AG09319 (cell line): ENCODE measurements at places on chromosomes 3 and 15.

DNA sequence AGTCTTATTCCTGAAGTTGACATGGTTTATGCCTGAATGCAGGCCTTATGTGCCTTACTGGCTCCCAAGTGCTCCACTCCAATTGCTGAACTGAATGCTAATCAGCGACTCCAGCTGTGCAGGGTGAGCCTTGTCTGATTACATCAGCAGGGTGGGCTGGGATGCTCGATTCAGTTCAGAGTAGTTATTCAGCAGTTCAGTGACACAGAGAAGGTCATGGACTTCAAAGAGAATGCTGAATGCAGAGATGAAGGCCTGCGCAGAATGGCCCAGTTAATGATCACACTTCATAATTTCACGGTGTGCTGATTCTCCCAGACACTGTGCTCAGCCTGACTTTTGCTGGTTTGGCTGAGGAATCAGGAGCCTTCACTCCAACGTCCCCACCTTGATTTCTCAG is 63.6 kb downstream of the CLDN1 start:
- DNase-seq, result no peak

DNA sequence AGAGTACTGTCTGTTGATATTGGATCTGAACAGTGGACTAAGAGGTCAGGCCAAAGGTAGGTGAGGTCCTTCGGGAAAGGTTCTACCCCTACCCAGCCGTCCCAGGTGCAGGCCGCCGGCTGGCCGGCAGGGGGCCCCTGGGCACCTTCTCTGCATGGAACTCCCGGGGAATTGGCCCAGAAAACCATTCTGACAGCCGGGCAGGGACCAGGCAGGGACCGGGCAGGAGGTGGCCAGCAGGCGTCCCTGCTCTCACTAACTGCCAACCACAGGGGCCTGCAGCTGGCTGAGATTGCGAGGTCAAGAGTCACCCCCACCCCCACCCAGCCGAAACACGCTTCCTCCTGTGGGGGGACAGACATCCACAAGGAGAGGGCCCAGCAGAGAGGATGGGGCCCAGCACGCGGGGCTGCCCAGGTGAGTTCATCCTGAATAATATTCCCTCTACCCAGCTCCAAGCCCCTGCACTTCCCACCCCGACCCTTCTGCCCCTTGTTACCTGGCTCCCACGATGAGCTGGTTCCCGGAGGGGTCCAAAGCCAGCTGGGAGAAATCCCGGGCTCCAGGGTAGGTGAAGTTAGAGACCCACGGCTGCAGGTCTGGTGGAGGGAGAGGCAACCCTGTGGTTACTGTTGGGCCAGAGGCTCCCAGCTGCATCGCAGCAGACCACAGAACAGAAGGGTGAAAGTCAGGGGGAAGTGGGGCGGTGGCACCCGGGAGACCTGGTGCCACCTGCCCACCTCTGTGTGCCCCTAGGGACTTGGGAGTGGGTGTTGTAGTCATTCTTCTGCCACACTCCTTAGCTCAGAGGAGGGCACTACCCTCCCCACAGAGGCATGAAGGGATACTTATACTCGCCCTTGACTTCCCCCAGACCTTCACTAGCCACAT is 84.4 kb downstream of the SEMA5B start:
- peak; percentile 5 for DNase-seq

DNA sequence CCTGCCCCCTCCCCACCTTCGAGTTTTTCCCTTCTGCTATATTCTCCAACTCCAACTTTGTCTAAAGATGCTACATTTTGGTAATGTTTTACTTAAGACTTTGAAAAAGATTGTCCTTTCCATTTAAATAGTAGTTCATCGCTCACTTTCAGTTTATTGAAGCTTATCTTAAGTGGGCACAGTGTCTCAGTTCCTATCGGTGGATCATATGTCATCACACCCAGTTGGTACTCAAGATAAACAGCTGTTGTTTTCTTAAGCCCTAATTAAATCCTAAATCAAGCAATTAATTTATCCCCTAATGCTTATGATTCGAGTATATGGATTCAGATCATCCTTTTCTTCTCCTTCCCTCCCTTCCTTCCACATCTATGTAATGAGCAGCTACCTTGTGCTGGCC is 210.7 kb downstream of the TLE3 start:
- no peak for DNase-seq

DNA sequence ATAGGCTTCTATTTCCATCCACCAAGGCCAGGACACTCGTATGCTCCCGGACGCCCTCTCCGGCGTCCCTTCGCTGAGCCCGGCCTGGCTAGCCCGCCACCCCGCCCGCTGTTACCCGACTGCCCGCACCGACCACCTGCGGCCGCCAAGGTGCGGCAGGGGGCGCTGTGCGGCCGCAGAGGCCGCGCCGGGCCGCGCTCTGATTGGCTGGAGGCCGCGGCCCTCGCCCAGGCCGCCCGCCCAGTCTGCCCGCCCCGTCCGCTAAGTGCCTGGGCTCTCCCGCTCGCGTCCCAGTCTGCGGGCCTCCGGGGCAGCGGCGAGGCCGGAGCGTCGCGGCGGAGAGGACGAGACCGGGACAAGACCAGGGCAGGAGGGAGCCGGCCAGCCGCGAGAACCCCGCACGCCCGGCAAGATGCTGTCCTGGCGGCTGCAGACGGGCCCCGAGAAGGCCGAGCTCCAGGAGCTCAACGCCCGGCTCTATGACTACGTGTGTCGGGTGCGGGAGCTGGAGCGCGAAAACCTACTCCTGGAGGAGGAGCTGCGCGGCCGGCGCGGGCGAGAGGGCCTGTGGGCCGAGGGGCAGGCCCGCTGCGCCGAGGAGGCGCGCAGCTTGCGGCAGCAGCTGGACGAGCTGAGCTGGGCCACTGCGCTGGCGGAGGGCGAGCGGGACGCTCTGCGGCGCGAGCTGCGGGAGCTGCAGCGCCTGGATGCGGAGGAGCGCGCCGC is at the start of gene SYNM:
Gene SYNM, plus strand, starts transcription at position 293 of the 726 bp plus-strand sequence. Its CDS starts 120 bp downstream, at position 413.
- no peak for DNase-seq

DNA sequence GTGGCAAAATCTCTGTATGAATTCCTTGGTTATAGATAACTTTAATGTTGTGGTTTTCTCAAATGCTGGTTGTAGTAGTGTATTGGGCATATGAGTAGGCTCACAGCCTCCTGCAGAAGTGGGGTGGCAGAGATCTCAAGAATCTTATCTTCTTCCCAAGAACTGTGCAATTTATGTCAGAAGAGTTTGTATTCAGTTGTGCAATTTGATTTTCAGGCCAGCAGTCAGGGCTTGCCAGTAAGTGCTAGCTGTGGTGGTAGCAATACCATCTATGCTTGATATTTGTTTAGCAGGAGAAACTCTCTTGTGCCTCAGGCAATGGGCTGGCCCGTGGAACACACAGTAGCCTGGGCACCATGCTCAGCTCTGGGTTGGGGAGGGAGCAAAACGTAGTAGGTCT is 58.4 kb upstream of the GOLIM4 start:
- DNase-seq, result no peak

DNA sequence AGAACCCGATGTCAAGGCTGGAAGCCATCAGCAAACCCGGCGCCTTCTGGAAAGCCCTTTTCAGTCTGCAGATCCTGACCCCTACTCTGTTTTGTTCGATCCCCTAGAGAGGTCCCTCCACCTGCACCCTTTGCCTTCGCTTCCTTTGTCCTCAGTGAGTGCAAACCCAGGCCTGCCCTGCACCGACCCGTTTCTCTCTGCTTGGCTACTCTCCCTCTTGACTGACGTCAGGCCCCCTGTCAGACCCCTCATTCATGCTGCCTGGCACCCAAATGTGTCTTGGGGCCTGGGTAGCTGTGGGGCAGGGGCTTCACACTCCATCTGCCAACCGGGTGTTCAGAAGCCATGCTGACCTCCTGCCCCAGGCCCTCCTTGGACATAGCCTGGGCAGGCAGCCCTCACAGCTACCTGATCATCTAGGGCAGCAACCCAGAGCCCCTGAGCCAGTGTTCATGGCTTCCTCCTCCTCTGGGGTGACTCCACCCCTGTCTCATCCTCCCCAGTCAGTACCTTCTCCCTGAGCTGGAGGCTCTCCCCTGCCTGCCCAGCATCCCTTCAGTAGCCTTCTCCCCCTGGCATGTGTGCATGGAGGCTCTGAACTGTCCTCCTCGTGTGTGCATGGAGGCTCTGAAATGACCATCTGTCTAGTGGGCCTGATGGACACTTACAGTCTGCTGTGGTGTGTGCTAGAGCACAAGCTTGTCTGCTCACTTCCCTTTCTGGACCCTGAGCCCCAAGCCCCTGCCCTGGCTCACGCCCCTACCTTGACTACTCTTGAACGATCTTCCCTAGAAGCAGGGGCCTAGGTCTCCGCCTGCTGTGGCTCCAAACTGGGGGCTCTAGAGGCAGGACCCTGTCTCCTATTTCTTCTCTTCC is 69.4 kb downstream of the EXOG start:
- DNase-seq, result no peak

DNA sequence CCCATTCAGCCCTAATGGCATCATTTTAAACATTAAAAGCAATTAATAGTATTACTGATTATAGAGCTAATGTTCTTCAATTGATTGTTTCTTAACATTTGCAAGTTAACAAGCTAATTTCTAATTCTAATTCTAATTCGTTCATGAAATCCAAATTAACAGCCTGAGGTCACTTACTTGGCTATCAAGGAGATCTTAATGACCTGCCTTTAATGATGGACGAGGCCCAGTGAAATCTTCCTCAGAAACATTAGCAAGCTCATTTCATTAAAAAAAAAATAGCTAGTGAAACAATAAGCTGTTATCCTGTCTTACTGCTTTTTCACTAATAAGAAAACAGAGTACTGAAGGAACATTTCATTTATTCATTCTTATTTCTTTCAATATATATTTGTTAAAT is 15.4 kb upstream of the RNF7 start:
- DNase-seq, result no peak

DNA sequence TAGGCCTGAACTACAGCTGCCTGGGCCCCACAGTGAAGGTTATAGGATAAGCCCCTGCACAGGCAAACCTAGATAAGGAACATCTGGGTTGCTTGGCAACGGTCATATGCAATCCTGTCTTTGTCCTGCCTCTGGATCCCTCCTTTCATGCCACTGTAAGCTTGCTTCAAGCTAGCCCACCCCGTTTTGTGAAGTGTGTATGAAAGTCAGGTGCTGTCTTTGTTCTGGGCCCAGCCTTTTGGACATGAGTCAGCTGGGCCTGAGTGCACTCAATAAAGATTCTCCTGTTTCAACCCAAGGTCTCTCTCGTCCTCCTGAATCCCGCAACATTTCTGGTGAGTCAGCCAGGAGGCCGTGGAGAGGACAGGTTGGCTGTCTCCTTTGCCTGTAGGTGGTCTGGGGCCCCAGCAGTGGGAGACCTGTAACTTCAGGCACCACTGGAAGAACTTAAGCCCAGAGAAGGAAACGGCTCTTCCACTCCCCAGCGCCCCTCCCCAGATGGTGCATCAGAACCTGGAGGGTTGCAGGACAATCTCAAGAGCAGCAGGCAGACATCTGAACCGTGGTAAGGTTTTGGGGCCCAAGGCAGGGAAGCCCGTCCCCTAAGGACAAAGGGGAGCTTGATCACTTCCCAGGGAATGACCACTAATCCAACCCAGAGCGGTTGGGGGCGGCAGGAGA is 8.3 kb upstream of the SLC9C1 start:
- DNase-seq, result no peak

- no peak for DNase-seq
These were observed 11.0 kb downstream of the TMED3 start for GRCh38 chr15:79321876-79322275.

DNA sequence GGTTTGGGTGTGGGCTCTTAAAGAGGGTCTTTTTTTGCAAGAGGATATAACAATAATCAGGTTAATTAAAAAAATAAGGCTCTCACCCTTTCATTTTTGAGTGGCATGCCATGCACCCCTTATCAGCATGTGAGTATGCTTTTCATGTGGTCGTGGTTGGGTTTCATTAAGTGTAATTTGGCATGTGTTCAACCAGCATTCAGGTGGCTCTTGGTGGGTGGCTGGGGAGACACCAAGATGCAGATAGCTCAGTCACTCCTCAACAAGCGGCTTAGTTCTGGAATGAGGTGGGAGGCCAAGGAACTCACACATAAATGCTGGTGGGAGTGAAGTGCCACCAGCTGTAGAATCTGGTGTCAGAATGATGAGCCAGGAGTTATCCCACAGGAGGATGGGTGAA is 66.8 kb downstream of the FLNB start:
- no peak for DNase-seq

- no peak for DNase-seq
These were observed 38.5 kb downstream of the TPRA1 start for GRCh38 chr3:127552038-127552437.

DNA sequence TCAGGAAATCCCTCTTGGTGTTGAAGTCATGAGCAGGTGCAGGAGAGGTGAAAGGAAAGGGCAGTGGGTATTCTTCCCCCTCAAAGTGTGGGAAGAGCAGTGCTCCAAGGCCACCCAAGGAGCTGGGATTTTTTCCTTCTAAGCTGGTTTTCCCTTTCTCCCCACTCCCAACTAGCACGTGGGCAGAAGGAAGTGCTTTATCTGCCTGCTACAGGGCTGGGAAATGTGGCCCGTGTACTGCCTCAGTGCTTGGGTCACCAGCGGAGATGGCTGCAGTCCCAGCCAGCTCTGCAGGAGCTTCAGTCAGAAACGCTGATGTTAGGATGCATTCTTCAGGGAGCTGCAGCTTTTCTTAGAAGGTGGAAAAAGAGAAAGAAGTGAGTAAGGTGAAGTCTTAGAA is 99.2 kb downstream of the CACNA1D start:
- DNase-seq, result no peak

GRCh38 chr3:163786416-163786815 is 1291.9 kb downstream of the SI start:
- DNase-seq, result no peak

DNA sequence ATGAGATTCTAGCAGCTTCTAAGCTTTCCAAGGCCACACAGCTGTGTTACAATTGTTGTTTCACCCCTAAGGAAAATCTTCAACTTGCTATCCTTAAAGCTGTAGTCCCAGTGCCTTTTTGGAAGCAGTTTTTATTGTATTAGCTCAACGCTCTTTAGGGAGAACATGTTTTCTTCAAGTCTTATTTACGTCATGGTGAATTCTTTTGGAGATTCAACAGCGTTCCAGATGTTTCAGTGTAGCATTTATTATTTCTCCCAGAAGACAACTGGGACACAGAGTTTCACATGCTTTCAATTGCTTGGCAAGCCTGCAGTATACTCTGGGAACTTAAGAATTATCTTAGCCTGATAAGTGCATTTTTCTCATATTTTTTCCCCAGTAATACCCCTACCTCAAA is 888.3 kb downstream of the PLOD2 start:
- DNase-seq, result no peak

DNA sequence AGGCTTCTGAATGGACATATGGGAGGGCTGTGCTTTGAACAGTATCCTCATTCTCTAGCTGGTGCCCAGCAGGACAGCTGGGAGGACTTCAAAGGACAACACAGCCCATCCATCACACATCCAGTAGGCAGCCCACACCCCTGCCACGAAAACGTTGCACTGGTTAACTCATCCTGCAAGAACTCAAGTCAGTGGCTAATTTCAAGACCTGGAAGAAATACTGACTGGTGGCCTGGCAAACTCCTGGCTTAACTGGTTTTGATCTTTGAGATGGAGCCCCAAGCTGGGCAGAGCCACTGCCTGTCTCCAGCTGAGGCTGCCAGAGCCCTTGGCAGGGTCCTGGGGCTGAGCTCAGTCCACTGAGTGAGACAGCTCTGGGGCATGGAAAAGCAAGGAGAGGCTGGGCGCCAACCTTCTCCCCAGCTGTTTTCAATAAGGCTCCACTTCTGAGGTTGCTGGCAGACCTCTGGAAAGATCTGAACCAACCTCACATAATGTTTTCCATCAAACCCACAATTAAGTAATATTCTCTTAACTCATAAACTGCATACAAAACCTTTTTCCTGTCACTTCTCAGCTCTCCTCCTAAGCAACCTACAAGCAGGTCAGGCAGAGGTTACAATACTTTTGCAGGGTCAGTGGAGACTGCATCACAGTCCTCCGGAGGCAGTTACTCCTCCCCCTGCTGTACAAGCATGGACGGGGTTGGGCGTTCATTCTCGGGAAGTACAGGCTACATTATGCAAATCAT is 110.3 kb downstream of the MYLK start:
- DNase-seq, result peak; percentile 92

- peak; percentile 15 for DNase-seq
These were observed 780 bp upstream of the ACAD9 start for GRCh38 chr3:128878556-128879124.
